HFFc6 (cell line): ENCODE measurements at places on chromosomes 1 and 21.

DNA sequence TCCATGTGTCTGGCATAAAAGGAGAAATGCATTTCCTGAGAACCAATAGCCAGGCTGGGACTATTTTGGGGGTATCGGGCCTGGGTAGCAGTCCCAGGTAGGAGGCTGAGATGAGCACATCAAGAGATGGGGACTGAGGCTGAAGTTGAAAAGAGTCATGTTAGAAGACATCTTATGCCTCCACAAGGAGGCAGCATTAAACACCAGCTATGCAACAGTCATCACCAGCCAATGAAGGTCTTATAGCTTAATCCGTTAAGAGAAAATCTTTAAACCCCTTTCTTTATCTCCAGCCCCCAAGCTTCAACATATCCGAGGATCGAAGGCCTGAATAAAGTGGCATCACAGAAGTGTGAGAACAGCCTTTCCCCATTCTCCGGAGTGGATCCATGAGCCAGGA, 640.7 kb upstream of the PTBP2 start:
- no peak for DNase-seq

DNA sequence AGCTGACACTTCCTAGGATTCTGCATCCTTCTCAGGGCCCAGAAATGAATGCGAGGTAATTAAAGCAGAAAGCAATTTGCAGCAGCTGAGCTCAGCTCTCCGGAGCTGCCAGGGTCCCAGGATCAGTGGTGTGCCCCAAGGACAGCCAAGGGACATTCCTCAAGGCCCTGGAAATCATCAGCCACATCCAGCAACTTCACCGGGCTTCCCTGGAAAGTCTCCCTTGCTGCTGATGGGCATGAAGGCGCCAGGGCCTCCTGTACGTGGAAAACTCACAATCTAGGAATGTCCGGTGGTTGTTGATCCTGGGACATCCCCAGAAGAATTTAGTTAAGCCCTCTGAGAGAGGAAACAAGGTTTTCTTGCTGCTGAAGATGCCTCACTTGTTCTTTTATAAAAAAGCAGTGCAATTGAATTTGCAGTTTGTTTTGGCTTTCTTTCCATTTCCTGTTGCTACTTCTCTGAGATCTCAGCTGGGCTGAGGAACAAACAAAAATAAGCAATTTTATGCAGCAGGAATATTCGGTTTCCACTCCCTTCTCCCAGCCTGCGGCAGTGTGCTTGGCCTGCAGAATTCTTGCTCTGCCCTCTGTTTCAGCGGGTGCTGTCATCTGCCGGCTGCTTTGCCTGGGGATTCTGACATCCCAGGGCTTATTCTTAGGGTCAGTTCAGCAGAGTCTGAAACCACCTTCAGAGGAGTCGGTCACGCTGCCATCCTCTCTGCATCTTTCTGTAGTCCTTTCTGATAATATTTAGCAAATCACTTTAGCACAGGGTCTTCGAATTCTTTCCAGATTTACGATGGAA, 85.9 kb downstream of the TCP10L start:
- peak; percentile 62 for DNase-seq

GRCh38 chr1:3821004-3821403, 24.7 kb upstream of the LRRC47 start:
- DNase-seq, result no peak

DNA sequence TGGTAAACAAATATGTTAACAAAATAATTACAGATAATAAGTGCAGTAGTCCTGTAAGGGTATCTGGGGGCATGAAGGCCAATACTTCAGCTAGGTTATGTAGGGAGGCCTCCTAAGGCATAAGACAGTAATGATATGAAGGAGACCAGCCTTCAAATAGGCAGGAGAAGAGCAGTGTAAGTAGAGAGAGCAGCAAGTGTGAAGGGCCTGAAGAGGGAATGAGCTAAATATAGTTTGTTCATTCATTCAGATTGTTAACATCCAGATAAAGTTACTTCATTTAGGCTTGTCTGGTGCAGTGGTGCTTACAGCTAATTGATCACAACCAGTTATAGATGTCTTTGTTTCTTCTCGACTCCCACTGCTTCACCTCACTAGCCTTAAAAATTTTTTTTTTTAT, 71.1 kb downstream of the EPB41 start:
- DNase-seq, result no peak

DNA sequence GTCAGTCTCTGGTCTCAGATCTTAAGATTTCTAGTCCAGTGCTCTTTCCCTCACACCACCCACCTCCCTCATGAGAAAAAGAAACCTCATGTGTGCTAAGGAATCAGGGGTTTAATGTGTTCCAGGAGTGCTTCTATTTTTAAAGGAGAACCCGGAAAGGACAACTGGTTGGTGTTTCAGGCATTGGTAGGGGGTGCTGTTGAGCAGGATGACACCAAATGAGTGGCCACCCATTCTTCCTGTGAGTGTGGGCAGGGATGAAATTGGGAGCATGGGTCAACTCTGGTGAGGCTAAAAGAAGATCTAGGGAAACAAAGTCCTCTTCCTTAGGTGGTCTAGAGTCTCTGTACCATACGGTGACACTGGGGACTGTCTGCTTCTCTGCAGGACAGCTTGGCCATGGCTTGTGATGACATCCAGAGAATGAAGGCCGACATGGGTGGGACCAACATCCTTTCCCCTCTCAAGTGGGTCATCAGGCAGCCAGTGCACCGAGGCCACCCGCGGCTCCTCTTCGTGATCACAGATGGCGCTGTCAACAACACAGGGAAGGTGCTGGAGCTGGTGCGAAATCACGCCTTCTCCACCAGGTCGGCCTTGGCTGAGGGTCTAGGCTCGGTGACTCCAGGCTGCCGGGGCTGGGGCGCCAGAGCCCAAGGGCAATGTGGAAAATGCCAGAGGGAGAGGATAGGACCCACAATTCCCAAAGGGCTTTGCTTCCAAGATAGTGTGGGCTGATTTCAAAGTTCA, 39.3 kb downstream of the VWA5B1 start:
- DNase-seq, result no peak

GRCh38 chr1:54812801-54813484, 11.8 kb upstream of the TTC22 start:
- DNase-seq, result no peak

- no peak for DNase-seq
These were observed 129.5 kb upstream of the DSCAM start for GRCh38 chr21:40976198-40977109.

DNA sequence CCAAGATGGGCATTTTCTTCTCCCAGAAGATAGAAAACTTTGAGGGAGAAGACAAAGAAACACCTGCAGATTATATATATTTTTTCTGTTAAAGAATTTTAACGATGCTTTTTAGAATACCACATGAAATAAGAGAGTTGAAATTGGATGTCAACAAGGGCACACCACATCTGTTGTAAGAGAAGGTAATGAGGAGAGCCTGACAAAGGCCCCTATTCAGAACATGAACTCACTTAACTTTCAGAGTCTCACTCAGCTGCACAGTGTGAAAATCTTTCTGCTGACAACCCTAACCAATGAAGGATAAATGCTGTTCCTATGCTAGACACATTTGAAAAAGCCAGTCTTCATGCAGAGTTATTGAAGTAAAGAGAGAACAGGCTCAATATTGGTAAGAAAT, 7.3 kb downstream of the KRTAP22-2 start:
- no peak for DNase-seq

DNA sequence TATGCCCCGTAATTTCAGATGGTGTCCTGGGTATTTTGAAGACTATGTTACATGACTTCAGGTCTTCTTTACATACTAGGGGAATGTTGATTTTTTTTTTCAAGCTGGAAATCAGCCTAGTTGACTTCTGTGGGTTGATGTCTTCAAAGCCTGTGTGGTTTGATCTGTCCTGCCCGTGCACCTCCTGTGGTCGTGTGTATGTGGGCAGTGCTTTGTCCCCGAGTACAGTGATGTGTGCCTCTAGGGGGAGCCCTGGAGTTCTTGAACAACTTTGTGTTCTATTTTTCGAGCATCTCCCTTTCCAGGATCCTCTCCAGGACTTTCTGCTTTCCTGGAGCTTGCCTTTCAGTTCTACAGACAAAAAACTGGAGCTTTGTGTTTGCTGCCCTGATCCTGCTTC, 28.9 kb downstream of the OBSCN start:
- DNase-seq, result peak; percentile 40

- DNase-seq, result peak; percentile 79
These were observed 3.1 kb downstream of the ADAMTSL4 start for GRCh38 chr1:150552128-150552910.

- no peak for DNase-seq
These were observed 15.1 kb downstream of the LCA5L start for GRCh38 chr21:39430457-39430856.

GRCh38 chr1:33140153-33141149, 41.4 kb downstream of the TRIM62 start:
- DNase-seq, result no peak

DNA sequence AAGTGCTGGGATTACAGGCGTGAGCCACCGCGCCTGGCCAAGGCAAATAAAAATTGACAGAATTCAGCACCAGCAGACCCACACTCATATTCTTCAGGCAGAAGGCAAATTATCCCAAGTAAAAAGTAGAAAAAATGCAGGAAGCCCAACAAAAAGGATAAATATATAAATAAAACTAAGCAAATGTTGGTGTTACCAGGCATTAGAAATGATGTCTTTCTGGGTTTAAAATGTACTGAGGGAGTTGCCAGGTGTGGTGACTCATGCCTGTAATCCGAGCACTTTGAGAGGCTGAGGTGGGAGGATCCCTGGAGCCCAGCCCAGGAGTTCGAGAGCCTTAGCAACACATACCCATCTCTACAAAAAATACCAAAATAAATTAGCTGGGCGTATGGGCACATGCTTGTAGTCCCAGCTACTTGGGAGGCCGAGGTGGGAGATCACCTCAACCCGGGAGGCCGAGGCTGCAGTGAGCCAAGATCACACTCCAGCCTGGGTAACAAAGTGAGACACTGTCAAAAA, 6.3 kb downstream of the INTS11 start:
- peak; percentile 95 for DNase-seq

- DNase-seq, result no peak
These were observed 18.5 kb downstream of the SON start for GRCh38 chr21:33561373-33561772.

DNA sequence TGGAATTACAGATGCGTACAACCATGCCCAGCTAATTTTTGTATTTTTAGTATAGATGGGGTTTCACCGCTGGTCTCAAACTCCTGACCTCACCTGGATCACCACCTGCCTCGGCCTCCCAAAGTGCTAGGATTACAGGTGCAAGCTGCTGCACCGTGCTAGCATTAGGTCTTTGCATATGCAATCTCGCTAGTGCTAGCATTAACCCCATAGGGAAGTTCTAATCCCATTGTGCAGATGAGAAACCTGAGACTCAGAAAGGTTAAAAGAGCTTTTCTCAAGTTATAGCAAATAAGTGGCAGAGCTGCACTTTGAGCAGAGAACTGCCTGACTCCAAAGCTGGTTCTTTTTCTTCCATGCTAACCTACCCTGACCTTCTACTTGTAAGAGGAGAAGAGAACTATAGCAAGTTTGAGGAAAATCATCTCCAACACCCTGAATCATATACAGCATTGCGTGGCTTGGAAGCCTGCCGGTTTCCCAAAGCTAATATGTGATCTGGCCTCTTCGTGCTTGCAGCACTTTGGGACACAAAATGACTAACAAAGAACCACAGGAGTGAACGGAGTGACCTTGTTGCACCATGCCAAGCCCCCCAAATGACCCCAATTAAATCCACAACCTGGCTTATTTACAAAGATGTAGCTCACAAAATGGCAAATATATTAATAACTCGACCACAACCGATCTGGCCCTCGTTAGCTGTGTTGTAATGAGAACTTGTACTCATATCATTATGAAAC, 185.1 kb downstream of the TM2D1 start:
- DNase-seq, result peak; percentile 71

DNA sequence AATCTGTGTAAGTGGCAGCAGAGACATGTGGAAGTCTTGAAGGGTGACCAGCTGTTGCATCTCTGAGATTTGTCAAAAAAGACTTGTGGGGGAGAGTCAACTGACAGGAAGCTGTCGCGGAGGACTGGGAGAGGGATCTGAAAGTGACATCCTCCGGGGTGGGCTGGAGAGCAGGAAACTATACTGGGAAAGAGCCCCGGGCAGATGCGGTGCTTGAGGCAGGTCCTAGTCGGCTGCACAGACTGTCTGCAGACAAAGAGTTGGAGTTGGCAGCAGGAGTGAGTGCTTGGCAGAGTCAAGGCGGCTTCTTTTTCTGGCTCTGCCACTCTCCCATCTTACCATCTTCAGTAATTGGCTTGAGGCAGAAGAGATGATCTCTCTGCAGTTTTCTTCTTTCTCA, 294.0 kb upstream of the C1orf87 start:
- no peak for DNase-seq

DNA sequence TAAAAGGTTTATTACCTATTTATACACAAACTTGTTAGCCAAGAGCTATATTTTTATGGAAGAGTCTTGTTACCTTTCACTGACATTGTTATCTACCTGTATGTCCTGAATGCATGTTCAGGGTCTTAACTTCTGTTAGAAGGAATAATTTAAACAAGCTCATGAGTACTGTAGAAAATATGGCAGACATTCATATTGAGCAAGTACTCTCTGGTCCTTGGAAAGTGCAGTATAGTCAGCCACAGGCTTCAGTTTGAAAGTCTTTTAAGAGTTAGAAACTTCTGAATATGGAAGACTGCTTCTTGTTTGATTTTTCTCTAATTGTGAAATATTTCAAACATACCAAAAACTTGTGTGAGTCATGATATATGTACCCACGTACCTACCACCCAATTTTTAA, 16.6 kb downstream of the DIP2A start:
- no peak for DNase-seq

DNA sequence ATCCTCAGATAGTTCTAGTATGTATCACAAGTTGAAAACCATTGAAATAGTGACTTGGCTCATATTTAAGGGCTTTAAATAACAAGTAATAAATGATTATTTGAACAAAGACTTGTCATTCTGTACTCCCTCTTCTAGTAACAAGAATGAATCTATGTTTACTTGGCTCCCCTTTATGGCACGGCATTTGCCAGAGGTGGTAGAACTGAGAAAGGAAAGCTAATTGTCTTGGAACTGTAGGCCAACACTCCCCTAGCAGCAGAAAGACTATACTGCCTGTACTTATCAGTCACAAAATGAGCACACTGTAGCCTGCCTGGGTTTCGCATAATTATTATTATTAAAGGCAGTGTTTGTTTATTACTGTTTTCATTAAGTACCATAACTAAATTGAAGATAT, 29.6 kb upstream of the SMYD2 start:
- DNase-seq, result no peak

DNA sequence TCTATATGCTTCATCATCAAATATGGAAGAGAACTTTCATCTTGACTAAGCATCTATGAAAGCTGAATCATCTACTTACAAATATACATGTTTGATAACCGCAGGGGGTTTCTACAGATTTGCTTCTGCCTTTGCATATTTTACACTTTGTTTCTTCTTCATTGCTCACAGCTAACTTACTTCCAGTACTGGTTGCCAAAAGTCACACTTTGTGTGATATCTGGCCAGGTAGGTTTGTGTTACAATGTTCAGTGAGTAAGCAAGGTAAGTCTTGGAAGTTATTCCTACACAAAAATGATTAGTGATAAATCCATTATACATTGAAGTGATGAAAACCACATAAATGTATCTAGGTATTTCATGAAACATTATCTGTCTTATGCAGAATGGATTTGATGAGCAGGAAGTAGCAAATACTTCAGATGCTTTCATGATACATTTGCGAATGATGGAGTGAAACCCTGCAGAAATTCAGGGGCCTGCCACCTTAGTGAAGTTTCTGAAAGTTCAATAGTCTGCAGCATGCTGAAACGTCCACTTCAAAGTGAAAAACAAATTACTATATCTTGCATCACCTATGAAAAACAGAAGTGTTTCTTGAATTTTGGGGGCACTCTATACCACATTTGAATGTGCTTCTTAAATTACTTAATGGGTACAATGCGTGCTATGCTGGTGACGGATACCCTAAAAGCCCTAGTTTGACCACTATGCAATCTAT, 187.3 kb downstream of the ATP6V1G3 start:
- DNase-seq, result no peak
